ENCODE measurements at places on chromosomes 7 and 10.

- DNase-seq = no peak
Observed at GRCh38 chr7:284762-285722, 4.9 kb upstream of the FOXL3 start.

- no peak for DNase-seq
Observed at GRCh38 chr7:142111499-142111898, at the start of gene MGAM2. Gene MGAM2 (plus strand): TSS chr7:142111718. CDS start chr7:142116874, 5,156 bp downstream.

DNA sequence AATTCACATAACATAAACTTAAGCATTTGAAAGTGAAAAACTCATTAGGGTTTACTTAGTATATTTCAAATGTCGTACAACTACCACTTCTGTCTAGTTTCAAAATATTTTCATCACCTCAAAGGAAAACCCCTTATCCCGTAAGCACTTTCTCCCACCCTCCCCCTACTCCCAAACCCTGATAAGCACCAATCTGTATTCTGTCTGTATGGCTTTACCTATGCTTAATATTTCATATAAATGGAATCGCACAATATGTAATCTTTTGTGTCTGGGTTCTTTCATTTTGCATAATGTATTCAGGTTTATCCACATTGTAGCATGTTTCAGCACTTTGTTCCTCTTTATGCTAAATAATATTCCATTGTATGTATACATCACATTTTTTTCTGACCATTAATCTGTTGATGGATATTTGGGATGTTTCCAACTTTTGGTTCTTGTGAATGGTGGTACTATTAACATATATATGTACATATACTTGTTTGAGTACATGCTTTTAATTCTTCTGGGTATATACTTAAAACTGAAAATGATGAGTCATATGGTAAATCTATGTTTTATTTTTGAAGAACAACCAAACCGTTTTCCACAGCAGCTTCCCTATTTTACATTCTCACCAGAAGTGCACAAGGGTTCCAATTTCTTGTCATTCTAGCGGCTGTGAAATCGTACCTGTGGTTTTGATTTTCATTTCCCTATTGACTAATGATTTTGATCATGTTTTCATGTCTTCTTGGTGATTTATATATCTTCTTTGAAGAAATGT, 6.2 kb upstream of the STARD3NL start:
- DNase-seq = no peak

GRCh38 chr10:34764472-34764946, 50.6 kb downstream of the PARD3 start:
- no peak for DNase-seq

- no peak for DNase-seq
Observed at GRCh38 chr7:4085937-4086691, 596.0 kb upstream of the FOXK1 start.

- no peak for DNase-seq
Observed at GRCh38 chr10:33889371-33889770, 554.9 kb upstream of the NRP1 start.

DNA sequence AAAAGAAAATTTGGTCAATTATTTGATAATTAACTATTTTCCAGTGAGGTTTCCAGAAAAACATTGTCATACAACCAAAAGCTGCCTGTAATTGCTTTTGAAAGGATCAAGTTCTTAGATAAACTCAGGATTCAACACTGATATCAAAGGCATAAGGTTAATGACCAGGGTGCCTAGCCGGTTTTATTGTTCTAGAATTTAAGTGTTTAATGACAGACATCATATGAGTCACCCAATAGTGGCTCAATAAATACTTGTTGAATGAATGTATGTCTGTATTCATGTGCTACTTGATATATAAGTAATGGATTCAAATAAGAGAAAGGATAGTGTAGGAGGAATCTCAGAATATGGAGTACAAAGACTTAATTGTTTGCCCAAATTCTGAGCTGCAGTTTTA, 196.1 kb upstream of the LRGUK start:
- DNase-seq = no peak

GRCh38 chr10:126294451-126294850, 93.8 kb downstream of the ADAM12 start:
- no peak for DNase-seq

DNA sequence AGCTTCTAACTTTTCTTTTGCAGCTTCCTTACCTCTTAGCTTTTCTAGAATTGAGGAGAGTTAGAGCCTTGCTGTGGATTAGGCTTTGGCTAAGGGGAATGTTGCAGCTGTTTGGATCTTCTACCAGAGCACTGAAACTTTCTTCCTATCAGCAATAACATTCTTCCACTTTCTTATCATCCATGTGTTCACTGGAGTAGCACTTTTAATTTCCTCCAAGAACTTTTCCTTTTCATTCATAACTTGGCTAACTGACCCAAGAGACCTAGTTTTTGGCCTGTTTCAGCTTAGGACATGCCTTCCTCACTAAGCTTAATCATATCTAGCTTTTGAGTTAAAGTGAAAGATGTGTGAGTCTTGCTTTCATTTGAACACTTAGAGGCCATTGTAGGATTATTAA, 19.6 kb downstream of the MINPP1 start:
- no peak for DNase-seq

- DNase-seq = no peak
Observed at GRCh38 chr7:8827329-8827728, 393.9 kb downstream of the NXPH1 start.

DNA sequence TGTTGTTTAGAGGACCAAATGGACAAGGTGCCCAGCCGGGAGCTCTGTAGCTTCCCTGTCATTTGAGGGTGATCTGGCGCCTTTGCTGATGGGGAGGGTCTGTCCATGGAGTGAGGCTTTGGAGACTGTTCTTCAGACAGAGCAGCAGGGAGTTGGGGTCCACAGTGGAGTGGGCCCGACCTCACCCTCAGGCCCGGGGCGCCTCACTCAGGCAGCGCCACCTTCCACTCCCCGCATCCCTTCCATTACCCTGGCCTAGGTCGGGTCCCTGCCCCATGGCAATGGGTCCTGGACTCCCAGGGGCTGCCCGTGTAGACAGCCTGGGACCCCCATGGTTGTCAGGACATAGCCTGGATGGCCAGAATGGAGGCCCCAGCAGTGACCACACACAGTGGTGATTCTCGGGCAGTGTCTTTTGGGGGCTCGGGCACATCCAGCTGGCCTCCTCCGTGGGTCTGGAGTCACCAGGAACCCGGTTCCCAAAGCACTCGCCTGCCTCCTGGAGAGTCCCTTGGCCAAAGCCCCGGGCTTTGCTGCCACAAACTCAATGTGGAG, 38.5 kb downstream of the TCERG1L start:
- no peak for DNase-seq

DNA sequence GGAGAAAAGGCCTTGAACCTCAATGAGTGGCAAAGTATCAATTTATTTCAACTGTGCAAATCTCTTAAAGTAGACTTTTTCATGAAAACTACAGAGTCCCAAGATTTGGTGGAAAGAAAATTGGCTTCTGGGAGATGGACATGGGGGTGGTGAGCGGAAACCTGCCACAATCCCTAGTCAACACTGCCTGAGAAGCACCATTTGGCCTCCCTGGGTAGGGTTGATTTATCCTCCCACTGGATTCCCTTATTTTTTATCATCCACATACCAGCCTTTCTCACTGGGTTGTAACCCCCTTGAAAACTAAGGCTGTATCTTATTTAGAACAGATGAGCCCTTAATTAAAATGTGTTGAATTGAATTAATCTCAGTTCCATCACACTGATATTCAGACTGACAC, 101.7 kb upstream of the PTN start:
- DNase-seq = no peak

- no peak for DNase-seq
Observed at GRCh38 chr10:34049887-34050286, 715.4 kb upstream of the NRP1 start.

DNA sequence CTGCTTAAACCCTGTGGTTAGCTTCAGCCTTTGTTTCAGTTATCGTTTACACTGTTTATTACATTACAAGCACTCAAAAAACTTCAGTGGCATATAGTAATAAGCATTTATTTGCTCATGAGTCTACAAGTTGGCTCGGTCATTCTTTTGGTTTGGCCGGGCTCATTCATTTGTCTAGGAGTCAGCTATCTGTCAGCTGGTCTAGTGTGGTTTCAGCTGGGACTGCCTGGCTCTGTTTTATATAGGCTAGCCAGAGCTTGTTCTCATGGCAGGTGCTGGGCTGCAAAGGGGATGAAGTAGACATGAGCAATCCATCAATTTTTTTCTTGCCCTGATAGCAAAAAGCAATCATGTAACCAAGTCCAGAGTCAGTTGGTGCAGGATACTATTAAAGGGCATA, 103.6 kb downstream of the MKLN1 start:
- DNase-seq = no peak

- DNase-seq = no peak
Observed at GRCh38 chr10:121497513-121498470, 100.5 kb downstream of the FGFR2 start.

DNA sequence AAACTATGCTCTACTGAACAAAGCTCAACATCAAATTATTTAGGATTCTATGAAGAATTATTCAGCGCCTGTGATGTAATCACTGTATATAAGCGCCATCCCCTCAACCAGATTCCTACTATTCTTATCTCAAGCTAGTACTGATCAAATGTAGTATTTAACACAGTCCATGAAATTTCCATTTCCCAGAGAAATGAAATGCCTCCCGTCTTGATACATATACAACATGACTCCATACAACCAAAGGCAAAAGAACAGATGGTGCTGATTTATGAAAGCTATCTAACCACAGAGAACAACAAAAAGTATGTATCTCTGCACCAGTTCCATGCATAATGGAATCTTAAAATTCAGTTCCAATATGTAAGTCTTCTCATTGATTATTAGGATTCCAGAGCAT, 406.1 kb downstream of the PARD3 start:
- DNase-seq = no peak

DNA sequence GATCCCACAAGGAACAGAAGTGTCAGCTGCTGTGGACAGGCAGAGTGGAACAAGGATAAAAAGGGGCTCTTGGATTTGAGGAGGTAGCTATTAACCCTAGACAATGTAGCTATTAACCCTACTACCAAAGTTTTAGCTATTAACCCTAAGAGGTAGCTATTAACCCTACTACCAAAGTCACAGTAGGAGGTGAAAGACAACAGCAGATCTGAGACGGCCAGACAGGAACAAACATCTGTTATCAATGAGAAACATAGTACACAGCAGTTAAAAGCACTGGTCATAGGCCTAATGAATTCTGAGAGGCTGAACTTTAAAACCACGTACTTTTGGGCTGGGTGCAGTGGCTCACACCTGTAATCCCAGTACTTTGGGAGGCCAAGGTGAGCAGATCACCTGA, 11.9 kb downstream of the ERCC6 start:
- no peak for DNase-seq

DNA sequence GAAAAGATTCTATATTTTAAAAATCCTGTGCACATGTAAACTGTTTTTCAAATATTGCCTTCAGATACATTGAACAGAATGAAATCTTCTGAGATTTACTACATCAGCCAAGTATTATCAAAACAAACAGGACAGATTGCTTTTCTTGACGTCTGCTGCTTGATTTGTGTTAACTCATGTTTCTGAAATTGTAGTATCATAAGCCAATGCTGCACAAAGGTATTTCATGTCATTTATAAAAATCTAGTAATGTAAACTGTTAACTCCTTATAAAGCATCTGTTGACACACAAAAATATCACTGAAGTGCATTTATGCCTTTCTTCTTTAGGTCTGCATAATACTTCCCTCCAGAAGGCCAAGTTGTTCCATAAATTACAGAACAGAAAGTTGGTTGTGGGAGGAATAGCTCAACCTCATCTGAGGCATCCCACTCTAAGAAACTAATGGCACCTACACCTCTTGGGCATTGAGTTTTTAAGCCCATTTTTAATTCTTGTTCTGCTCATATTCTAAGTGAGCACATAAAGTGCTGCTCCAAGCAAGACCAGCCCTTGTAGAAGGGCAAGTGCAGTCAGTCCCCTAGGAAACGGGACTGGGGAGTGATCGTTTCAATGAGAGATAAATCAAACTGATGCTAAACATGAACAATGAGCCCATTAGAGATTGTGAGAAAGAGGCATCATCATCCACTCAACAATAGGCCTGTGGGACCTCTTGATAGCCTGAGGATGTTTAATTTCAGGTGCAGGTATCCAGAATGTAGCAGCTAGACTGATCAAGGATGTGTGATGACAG, 28.5 kb downstream of the CAV1 start:
- DNase-seq = no peak

- DNase-seq = no peak
Observed at GRCh38 chr7:79979437-79979836, 155.2 kb upstream of the GNAI1 start.

GRCh38 chr10:26550774-26551526, 112.8 kb downstream of the APBB1IP start:
- DNase-seq = no peak

Data from CD4-positive, alpha-beta T cell treated with Interleukin-4 for 4 hours (primary cell).